Thyroid gland (tissue), 4 donors: ENCODE measurements at places on chromosomes 16 and 17.

DNA sequence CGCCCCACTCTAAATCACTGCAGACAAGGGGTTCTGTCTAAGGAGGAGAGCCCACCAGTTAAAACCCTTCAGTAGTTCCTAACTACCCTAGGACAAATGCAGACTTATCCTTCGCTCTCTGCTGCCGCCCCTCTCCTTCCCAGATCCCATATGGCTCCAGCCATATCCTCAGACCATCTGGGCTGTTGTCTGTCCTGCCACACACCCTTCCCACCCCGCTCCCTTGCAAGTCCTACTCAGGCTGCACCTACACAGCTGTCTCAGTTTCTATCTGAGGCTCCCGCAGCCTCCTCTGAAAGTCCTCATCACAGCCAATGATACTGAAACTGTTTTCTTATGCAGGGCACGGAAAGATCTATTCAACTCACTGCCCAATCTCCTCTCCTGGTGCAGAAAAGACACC, 720 bp upstream of the BCKDK start:
- H3K27me3 ChIP-seq, result no peaks in the 10 kb centered on the region
- no peak for DNase-seq
- H3K4me1 ChIP-seq, result peaks cover 16% of the 10 kb centered on the region
- H3K4me3 ChIP-seq, result no peak overlapping the region
- peaks cover 21% of the 10 kb centered on the region for H3K36me3 ChIP-seq

GRCh38 chr17:78337244-78338109, 22.4 kb downstream of the SOCS3 start:
- H3K4me1 ChIP-seq, result peaks cover 5% of the 10 kb centered on the region
- no peaks in the 10 kb centered on the region for H3K36me3 ChIP-seq
- no peak overlapping the region for H3K4me3 ChIP-seq
- no peak overlapping the region for H3K27ac ChIP-seq
- DNase-seq, result no peak
- no peaks in the 10 kb centered on the region for H3K27me3 ChIP-seq

GRCh38 chr17:67566656-67567055, 151.1 kb upstream of the NOL11 start:
- H3K36me3 ChIP-seq, result no peaks in the 10 kb centered on the region
- no peaks in the 10 kb centered on the region for H3K27me3 ChIP-seq
- H3K4me1 ChIP-seq, result no peaks in the 10 kb centered on the region
- no peak for DNase-seq

- DNase-seq, result no peak
- no peak overlapping the region for H3K27ac ChIP-seq
- no peaks in the 10 kb centered on the region for H3K4me1 ChIP-seq
These were observed 322.3 kb downstream of the SHISA9 start for GRCh38 chr16:13223666-13224065.

DNA sequence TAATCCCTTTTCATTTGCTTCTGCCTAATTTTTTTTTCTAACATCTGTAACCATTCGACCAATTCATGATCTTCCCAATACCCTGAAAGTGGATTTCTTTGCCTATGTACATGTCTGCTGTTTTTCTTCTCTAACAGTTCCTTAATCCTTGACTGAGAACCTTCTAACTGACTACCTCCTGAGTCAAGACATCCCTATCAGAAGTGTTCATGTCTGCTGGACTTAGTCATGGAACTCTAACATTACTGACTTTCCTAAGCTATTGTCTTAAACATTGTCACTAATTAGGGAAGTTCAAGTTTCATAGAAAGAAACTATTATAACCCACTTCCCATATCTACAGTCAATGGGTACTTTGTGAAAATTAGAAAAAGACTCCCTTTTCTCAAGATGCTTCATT, 52.4 kb upstream of the IRX5 start:
- no peaks in the 10 kb centered on the region for H3K36me3 ChIP-seq
- H3K4me3 ChIP-seq, result no peak overlapping the region
- H3K27me3 ChIP-seq, result no peaks in the 10 kb centered on the region
- H3K4me1 ChIP-seq, result no peaks in the 10 kb centered on the region
- H3K27ac ChIP-seq, result no peak overlapping the region
